Urinary bladder (tissue), 4 donors: ENCODE measurements at places on chromosomes 12 and 14.

DNA sequence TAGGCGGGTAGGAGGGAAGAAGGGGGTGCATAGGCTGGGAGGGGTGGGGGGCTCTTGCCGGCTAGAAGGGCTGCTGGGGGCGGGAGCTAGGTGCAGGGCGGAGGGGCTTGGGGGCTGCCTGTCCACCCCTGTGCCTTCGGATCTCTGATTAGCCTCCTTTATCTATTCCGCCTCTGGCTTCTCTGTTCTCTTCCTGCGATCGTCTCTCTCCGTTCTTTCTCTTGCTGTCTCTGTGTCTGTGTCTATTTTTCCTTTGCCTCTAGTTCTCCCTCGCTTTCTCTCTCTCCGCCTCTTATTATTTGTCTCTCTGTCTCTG lies 166.7 kb upstream of the LHX5 start:
- no peak for DNase-seq

DNA sequence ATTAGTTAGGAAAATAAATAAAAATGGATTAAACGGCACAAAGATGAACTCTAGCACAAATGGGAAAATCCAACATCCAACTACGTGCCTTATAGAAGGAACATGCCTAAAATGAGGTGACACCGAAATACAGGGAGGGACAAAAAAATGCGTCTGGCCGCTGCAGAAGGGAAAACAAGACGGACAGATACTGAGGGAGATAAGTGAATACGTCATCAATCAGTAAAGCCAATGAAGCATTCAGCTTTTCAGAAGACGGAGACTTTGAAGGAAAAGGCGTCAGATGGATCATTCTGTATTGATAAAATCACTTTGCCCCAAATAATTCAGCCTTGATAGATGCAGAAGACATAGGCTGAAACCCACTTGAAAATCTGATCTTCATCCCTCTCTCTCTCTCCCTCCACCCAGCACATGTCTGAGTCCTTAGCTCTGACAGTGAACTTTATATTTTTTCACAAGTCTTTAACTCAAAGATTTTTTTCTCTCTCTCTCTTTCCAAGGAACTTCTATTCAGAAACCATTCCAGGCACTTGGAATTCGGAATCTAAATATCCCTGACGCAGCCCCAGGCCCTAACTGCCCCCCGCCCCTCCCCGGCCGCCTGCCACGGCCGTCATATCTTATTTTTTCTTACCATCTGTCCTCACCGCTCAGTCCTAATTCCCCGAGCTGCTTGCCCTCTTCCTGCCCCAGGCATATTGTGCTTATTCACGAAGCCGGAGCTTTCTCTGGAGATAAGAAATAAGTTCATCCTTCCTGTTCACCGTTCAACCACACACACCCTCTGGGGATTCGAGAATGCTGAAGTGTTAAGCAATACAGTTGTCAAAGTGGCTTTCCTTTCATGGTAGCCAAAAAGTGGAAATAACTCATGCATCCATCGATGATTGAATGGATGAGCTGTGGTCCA lies 35.5 kb upstream of the RFLNA start:
- DNase-seq: no peak

DNA sequence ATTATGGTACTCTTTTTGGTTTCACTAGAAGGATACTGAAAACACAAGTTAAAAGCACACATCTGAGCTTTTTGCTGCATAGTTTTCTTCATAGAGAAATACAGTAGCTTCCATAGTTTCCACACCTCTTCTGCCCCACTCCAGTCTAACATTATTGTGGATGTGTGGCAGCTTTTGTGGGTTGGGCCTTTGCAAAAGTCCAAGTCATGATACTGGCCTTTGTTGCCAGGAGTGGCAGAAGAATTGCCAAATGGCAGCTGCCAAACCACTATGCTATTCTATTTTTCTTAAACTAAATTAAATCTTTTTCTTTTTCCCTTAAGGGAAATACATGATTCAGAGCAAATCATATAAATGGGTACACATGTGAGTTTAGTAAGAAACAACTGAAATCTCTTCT lies 114.8 kb downstream of the PLEKHA5 start:
- DNase-seq: no peak

GRCh38 chr14:81219759-81220579 lies 790 bp downstream of the GTF2A1 start:
- no peak for DNase-seq

DNA sequence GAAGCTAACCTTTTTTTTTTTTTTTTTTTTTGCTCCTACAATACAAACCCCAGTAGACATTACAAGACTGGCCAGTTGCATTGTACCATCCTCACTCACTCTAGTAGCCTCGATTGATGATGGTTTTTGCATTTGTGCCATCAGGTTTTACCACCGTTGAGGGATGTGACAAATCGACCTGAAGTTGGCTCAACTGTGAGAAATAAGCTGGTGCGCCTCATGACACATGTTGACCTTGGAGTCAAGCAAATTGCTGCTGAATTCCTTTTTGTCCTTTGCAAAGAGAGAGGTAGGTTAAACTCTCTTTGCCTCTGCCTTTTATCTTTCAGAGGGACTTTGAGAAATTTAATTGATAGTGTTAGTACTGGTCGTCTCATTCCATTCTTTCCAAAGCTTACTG lies 76.8 kb downstream of the RIC8B start:
- DNase-seq: no peak

- no peak for DNase-seq
Measured at GRCh38 chr12:94269316-94269999, 121.1 kb downstream of the PLXNC1 start.

DNA sequence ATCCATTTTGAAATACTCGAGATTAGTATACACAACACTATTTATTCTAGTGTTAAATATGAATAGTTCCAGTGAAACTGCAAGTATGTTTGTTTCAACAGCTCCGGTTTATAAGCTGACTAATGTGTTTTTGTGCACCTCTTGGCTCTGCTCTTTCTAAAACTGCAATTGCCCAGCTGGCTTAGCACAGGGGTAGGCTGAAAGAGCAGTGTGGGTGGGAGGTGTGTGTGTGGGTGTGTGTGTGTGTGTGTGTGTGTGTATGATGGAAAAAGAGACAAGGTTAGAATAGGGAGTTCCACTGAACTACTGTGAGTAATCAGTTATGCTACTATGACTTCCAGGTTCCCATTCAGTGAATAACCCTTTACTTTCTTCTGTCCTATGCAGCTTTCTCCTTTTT lies 37.8 kb upstream of the DDHD1 start:
- no peak for DNase-seq

GRCh38 chr14:94945615-94946014 lies 175.7 kb upstream of the GSC start:
- DNase-seq: no peak

GRCh38 chr14:71665781-71666180 lies 266.4 kb upstream of the RGS6 start:
- no peak for DNase-seq

GRCh38 chr12:3552726-3553045 lies 61.7 kb downstream of the PRMT8 start:
- no peak for DNase-seq

GRCh38 chr12:97548931-97549330 lies 86.3 kb downstream of the RMST start:
- no peak for DNase-seq

DNA sequence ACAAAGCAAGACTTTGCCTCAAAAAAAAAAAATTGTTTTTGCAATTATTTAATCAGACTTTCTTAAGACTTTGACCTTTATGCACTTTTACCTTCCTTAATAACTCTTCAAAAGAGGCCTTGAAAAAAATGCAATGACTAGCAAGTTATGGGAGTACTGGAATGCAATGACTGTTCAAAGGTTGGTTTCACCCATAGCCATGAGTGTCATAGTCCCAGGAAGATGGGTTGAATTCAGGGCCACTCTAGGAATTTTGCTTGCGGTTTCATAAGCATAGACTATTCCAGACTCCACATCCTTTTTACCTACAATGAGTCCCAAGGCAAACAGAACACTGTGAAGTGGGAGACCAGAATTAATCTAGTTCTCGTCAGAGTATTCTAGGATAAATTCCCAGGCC lies 29.4 kb upstream of the DENND5B start:
- no peak for DNase-seq

- DNase-seq: no peak
Measured at GRCh38 chr14:84237881-84238280, 1292.1 kb upstream of the FLRT2 start.

- no peak for DNase-seq
Measured at GRCh38 chr14:91706996-91707395, 24.9 kb downstream of the CATSPERB start.

DNA sequence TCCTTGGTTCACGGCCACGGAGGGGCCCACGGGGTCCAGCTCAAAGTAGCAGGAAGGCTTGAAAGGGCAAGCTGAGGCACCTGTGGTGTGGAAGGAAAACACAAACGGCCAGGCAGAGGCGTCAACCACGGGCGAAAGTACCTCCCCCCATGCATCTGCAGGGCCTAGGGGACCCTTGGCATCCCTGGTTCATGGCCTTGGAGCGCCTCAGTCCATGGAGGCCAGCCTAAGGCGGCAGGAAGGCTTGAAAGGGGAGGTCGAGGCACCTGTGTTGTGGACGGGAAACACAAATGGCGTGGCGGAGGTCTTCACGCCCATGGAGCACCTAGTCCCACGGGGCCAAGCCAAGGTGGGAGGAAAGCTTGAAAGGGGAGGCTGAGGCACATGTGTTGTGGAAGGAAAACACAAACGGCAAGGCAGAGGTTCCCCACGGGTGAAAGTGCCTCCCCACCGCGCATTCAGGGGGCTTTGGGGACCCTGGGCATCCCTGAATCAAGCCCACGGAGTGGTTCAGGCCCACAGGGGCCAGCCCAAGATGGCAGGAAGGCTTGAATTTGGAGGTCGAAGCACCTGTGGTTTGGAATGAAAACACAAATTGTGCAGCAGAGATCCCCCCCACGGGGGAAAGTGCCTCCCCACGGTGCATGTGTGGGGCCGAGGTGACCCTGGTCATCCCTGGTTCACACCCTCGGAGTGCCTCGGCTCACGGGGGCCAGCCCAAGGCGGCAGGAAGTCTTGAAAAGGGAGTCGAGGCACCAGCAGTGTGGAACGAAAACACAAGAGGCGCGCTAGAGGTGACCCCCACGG lies 380.8 kb downstream of the ALG10 start:
- DNase-seq: no peak

GRCh38 chr12:6552140-6552551 lies 3.7 kb downstream of the IFFO1 start:
- no peak for DNase-seq

- no peak for DNase-seq
Measured at GRCh38 chr14:60817113-60817512, 82.6 kb downstream of the MNAT1 start.

GRCh38 chr14:63543826-63544406 lies 739 bp upstream of the PPP2R5E start:
- no peak for DNase-seq

- DNase-seq: no peak
Measured at GRCh38 chr12:15013634-15014179, 40.9 kb downstream of the PDE6H start.
